ENCODE measurements at places on chromosomes 4 and X.

DNA sequence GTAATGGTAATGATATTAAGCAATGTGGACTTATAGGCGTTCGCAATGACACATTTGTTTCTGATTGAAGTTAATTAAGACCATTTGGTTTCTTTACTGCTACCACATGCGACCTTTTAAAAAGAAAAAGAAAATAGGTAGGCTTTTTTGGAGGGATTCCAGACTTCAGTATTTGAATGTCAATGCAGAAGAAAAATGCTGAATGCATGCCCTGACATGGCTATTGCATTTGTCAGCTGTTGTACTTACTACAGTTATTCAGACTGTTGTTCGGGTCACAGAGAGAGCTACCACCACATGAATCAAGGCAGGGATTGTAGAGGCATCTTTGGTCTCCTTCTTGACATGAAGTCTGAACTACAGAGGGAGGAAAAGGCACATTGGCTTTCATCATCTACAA lies 163.7 kb downstream of the CORIN start:
- DNase-seq, result no peak

GRCh38 chr4:112213856-112214255 lies 17.7 kb upstream of the AP1AR start:
- no peak for DNase-seq

DNA sequence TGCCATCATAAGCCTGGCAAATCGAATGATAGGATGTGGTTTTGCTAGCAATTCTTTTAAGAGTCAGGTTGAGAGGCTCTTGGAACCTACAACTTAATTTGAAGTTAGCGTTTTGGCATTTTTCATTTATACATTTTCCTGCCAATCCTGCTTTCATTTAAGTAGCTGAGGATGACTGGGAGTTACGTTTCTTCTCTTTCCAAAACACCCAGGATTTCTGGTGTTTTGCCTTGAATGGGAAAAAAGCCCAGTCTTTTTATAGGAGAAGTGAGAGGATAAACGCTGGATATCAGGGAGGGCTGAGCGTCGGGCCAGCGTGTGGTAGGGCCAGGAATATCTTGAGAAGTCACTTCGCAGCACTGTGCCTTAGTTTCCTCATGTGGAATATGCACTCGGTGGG lies 174.2 kb upstream of the HAND2 start:
- peak; percentile 84 for DNase-seq

GRCh38 chr4:183960046-183960420 lies 54.9 kb downstream of the STOX2 start:
- DNase-seq, result peak; percentile 96

GRCh38 chr4:101888472-101888871 lies 97.9 kb downstream of the BANK1 start:
- DNase-seq, result peak; percentile 20

GRCh38 chr4:122003335-122003734 lies 51.5 kb upstream of the TRPC3 start:
- peak; percentile 22 for DNase-seq

DNA sequence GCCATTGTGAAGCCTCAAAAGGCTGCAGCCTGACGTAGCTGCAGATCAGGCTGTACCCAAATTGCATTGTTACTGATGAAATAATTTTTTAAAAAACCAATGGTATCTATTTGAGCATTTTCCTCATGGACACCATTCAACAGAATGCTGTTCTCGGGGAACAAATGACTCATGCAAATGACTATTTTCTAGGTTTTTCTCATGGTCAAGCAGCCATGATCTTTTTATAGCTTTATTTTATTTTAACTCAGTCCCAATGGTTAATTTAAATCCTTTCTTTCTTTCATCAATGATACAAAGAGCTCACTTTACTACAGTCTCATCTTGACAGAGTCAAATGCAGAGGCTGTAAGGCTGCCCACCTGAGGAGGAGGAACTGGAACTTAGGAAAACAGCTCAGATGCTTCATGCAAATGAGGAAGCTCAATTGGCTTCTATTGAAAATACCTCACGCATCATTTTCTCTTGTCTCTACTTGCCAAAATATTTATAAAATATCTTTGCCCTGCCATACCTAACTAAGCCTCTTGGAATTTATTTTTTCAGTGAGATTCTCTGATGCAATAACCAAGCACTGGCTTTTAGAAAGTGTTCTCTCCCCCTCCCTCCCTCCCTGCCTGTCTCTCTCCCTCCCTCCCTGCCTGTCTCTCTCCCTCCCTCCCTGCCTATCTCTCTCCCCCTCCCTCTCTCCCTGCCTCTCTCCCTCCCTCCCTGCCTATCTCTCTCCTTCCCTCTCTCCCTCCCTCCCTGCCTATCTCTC lies 81.0 kb downstream of the SORBS2 start:
- no peak for DNase-seq

DNA sequence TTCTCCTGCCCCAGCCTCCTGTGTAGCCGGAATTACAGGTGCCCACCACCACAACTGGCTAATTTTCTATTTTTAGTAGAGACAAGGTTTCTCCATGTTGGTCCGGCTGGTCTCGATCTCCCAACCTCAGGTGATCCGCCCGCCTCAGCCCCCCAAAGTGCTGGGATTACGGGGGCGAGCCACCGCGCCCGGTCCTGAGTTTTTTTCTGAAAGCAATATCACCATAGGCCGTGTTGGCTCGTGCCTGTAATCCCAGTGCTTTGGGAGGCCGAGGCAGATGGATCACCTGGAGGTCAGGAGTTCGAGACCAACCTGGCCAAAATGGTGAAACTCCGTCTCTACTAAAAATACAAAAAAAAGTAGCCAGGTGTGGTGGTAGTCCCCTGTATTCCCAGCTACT lies 136.3 kb upstream of the TECRL start:
- no peak for DNase-seq

DNA sequence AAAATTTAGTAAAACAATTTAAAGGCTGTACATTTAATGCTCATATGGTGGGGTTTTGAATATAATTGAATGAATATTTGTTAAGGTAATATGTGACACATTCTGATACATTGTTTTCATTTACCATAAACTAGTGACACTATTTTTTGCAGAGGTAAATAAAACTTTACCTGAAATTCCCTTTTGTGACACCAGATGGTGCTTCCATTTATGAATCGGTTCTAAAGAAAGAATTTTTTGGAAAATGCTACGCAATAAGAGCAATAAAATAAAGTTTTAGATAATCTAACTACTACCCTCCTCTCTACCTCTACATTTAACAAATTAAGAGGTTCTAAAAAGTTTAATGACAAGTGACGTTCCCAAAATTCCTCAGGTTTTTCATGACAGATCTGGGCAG lies 448.9 kb downstream of the MAGEB5 start:
- DNase-seq, result no peak

DNA sequence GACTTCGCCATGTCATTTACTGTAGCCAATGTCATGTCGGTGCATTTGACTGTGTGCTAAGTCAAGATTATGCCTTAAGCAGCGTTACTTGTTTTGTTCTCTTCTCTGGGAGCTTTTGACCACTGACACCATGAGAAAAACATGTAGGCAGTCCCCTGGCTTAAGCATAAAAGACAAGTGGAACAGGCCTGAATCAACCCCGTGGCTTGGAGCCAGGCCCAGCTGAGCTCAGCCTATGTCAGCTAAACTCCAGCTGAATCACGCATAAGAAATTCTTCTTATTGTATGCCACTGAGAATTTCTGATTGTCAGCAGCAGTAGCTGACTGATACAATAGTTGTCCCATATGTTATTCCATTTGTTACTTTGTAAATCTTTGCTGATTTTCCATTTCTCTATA lies 261.9 kb downstream of the CBLL2 start:
- DNase-seq, result peak; percentile 47

GRCh38 chr4:113504422-113504821 lies 257.1 kb downstream of the CAMK2D start:
- no peak for DNase-seq

DNA sequence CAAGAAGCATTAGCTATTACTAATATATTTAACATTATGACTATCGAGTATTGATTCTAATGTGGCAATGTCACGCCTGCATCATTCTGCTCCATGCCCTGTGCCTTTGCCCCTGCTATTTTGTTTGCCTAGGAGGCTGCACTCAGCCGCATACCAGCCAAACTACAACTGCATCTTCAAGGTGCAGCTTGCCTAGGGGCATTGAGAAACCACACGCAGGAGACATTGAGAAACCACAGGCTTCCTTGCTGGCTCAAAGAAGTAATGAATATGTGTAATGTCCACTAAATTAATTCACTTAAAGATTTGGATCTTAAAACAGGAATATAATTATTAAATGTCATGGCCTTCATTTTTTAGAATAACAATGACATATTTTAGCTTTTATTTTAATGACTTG lies 683.6 kb upstream of the TENM3 start:
- DNase-seq, result no peak

- DNase-seq, result no peak
Measured at GRCh38 chrX:54435121-54435520, 5.1 kb upstream of the TSR2 start.

DNA sequence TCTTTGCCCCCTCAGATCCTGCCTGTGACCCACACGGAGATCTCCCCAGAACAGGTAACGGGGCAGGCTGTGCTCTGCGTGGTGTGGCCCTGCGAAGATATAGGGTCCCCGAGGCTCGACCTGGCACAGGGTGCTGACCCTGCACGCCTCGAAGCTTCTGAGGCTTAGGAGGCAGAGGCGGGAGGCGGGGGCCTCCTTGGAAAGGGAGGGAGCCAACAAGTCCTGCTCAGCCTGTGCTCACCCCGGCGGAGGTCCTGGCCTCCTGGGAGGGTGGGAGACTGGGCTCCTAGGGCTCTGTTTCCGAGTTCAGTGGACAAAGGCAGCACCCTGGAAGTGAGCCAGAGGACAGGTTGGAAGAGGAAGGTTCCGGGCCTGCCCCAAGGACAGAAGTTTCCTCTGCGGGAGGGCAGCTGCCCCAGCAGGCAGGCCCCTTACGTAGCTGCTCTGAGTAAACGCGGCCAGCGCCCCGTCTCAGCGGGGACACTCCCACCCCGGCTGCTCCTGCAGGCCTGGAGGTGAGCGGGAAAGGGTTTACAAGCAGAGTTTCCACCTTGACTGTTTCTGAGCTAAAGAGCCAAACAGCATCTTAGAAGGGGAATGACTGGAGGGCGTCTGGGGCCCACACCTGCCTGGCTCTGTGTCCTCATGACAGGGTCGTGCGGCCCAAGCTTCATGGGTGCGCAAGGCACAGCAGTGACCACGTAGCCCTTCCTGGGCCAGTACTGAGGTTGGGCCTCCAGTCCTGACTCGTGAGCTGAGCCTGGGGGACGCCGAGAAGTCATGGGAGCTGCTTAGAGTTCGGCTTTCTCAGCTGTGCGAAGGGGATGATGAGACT lies 16.1 kb downstream of the TMEM175 start:
- no peak for DNase-seq
